SK-MEL-5 (cell line): ENCODE measurements at places on chromosomes 7 and 10. TPM values are rescaled to one million over a fixed set of nuclear protein-coding genes. Genes with fewer than 3 reads are reported as not detected.
A peak's percentile ranks its signal among the peaks of the same experiment; 100 is the strongest.

DNA sequence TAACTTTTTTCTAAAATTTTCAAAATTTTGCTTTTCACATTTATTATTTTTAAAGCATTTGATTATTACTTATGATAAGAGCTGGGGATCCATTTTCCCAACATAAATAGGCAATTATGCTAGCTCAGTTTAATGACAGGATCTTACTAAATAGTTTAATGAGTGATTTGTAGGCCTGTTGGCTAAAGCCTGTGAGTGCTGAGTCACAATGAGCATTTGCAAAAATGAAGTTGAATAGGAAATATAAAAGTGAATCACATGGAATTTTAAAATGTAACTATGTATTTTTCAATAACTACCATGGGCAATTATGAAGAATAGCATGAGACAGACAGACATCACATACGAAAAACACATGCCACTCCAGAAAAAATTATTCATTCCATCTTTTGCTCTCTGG, 45.1 kb upstream of the ZPBP start:
- no peak for DNase-seq

DNA sequence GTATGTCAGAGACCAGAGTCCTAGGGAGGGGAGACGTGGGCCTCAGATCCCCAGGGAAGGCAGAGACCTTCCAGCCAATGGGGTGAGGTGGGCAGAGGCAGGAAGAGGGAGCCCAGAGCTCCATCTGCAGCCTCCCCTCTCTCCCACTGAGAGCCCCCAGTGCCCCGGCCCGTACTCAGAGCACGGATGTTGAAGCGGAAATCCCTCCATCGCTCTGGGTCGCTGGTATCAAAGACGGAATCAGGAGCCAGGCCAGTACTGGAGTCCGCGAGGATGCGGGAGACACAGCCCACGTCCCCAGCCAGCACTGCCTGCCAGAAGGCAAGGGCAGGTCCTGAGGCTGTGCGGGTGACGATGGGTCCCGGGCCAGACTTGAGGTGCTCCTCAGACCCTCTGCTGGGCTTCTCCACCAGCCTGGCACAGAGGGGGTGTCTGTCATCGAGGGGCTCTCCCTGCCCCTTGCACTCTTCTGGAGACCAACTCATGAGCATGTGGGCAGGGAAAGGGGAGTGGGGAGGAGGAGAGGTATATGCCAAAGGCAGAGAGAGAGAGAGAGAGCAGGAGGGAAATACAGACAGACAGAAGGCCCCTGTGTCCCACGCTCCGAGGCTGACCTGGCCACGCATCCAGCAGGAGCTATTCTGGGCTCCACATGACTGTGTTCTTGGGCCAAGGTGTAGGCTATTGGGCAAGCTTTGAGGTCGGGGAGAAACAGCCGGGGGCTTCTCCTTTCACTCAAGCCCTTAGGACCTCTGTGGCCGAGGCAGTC, at the start of gene ASB10:
Gene ASB10 (minus strand): TSS at position 611 of the 769 bp plus-strand sequence. CDS start 120 bp downstream, at position 491.
- DNase-seq = no peak

- peak; percentile 52 for DNase-seq
Observed at GRCh38 chr7:17140406-17140805, 158.0 kb upstream of the AHR start.

ADAM12 gene
- 0.35 and 0.87 TPM in 2 replicates for total RNA-seq

FAM53B gene
- 58.1 and 68.2 TPM in 2 replicates for total RNA-seq
